MCF 10A (cell line): ENCODE measurements at places on chromosomes 2 and 18.

DNA sequence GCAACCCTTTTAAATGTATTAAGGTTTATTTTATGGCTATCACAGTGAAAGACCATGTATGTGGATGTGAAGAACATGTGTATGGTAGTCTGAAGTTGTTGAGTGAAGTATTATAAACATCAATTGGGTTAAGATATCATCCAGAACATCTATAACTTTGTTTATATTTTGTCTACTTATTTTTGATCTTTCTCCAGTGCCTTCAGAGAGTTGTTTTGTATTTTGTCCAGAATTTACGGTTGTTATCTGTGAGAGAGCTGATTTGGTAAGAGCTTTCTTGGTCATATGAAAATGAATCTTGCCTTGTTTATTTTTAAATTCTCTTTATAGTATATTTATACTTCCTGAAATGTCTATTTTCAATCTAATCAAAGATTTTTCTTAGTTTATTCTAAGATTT is 573.7 kb upstream of the POU3F3 start:
- no peak for DNase-seq
- no peaks in the 10 kb centered on the region for H3K36me3 ChIP-seq

DNA sequence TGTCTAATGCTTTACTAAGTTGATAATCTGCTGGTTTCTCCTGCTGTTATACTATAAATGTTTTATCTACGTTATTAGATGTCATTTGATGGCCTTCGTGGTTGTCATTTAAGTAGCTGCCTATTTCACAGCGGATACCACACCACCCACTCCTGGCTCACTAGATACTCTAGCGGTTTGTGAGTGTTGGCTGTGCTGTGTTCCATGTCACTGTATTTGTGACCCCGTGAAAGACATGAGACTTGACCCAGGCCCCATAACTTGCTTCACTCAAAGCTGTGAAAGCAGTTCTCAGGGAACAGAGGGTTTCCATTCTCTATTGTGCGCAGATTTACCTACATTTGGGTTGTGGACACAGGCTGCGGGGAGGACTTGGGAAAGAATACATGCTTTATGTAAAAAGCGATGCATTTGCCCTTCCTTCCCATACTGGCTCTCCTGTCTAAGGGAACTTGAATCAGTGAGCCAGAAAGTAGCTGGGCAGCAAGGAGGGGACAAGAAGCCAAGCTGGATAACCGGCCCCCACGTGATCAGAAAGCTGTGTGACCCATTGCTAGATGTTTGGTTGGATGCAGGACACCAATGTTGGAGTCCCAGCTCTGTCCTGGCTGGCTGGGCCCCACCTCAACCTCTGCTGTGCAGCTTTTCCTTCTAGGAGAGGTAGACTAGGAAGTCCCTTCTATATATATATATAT is 52.2 kb downstream of the PLB1 start:
- no peaks in the 10 kb centered on the region for H3K27me3 ChIP-seq
- no peak for DNase-seq
- peaks cover 10% of the 10 kb centered on the region for H3K4me1 ChIP-seq
- H3K36me3 ChIP-seq = no peaks in the 10 kb centered on the region
- no peak overlapping the region for H3K4me3 ChIP-seq

- H3K4me1 ChIP-seq = peaks cover 5% of the 10 kb centered on the region
- no peak overlapping the region for H3K27ac ChIP-seq
These were observed 32.5 kb upstream of the CCL20 start for GRCh38 chr2:227780981-227781615.

GRCh38 chr2:170917957-170918356 is 11.1 kb upstream of the GORASP2 start:
- no peaks in the 10 kb centered on the region for H3K36me3 ChIP-seq
- no peaks in the 10 kb centered on the region for H3K4me1 ChIP-seq
- H3K4me3 ChIP-seq = no peak overlapping the region
- no peak overlapping the region for H3K27ac ChIP-seq

DNA sequence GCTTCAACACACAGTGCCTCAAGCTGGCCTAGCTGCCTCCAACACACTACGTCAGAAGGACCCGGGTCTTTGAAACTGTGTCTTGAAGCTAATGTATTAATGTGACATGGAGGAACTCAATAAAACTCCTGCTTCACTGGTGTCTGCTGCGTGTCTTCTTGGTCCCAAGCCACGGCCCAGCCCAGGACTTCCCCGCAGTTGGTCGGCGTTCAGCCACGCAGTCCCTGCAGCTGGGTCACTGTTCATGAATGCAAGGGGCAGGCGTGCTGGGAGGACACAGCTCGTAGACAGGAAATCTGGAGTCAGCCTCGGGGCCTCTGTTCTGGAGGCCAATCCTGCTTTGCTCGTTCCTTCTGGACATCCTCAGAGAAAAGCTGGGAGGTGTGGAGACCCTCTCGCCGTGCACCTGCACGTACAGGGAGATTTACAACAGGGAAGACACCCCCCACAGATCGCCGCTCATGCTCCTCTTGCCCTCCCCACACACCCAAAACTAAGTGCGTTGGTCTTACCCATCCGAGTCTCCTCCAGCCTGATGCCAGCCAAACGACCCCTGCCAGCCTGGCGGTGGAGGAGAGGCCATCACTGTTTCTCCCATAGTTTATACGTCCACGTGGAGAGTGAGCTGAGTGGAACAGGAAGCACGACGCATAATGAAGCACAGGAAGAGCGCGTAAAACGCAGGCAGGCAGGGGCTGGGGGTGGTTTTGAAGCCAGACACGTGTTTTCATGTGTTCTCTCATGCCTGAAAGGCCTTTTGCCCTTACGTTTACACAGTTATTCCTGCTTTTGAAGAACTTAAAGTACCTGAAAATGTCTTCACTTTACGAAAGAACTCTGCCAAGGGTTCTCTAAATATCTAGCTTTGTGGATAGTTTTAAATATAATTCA is 39.7 kb downstream of the ADI1 start:
- no peak for DNase-seq
- H3K27me3 ChIP-seq = no peaks in the 10 kb centered on the region
- H3K4me3 ChIP-seq = no peak overlapping the region
- no peak overlapping the region for H3K27ac ChIP-seq

DNA sequence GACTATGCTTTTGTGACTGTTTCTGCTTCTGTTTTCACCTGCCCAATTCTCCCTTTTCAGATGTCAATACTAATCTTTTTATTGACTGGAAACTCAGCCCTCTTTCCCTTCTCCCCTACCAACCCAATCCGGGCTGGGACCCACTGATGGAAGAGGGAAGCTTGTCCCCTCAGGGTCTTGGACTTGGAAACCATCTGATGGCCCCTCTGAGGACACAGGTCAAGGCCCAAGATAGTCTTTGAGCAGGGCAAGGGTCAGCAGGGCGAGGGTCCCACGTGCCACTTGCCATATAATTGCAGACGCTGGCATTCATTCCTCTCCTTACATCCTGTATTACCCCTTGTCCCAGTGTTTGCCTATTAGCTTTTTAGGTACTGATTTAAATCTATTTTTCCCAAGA is 678.2 kb upstream of the FANCL start:
- no peaks in the 10 kb centered on the region for H3K27me3 ChIP-seq
- H3K4me1 ChIP-seq = peaks cover 13% of the 10 kb centered on the region
- no peak for DNase-seq
- H3K4me3 ChIP-seq = no peak overlapping the region

DNA sequence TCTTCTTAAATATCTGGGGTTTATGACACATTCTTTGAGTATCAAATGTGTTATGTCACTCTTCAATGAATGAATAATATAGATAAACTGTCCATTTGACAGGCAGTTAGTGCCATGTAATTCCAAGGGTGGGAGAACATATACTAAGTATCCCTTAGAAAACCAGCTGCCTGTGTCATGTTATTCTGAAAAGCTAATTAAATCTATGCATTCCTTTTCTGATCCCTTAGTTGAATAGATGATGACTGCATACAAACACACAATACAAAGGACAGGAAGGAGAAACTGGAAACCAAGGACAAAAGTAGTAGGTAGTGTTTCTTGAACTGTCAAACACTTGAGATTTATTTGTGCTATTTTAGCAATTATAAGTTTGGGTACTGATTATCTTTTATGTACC is 8.3 kb downstream of the ARHGAP28 start:
- no peak overlapping the region for H3K4me3 ChIP-seq
- peaks cover 22% of the 10 kb centered on the region for H3K4me1 ChIP-seq
- H3K36me3 ChIP-seq = no peaks in the 10 kb centered on the region
- DNase-seq = no peak
- no peaks in the 10 kb centered on the region for H3K27me3 ChIP-seq

- H3K4me1 ChIP-seq = no peaks in the 10 kb centered on the region
- H3K36me3 ChIP-seq = no peaks in the 10 kb centered on the region
- DNase-seq = no peak
- no peak overlapping the region for H3K4me3 ChIP-seq
These were observed 92.7 kb downstream of the FAM124B start for GRCh38 chr2:224309176-224309575.

GRCh38 chr2:109510136-109511028 is 103.4 kb downstream of the SEPTIN10 start:
- H3K27me3 ChIP-seq = no peaks in the 10 kb centered on the region
- H3K27ac ChIP-seq = no peak overlapping the region
- no peaks in the 10 kb centered on the region for H3K36me3 ChIP-seq
- peak; percentile 87 for DNase-seq
- H3K4me1 ChIP-seq = peaks cover 17% of the 10 kb centered on the region

DNA sequence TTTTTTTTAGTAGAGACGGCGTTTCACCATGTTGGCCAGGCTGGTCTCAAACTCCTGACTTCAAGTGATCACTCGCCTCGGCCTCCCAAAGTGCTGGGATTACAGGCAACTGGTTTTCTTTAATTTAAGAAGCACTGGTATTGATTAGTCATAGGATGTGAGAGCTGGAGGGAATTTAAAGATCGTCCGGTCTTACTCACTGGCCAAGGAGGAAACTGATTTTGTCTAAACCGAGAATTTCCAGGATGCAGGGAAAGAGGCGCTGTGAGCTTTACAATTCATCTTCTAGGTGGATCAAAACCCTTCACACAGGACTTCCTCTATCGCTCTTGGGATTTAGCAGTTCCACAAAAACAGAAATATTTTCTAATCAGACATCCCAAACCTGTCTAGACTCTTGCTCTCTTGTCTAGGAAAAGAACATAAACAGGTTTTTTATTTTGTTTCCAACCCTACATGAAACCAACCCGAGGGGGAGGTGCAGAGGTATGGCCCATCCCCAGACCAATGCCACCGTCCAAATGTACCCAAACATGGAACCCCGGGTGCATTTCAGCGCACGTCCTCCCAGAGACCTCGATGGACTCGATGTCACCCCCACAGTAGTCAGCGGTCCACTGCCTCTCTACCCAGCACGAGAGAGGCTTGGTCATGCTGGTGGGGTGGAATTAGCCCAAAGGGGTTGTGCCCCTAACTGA is 12.5 kb upstream of the TUBB6 start:
- H3K36me3 ChIP-seq = no peaks in the 10 kb centered on the region
- H3K27me3 ChIP-seq = no peaks in the 10 kb centered on the region
- H3K4me3 ChIP-seq = no peak overlapping the region

DNA sequence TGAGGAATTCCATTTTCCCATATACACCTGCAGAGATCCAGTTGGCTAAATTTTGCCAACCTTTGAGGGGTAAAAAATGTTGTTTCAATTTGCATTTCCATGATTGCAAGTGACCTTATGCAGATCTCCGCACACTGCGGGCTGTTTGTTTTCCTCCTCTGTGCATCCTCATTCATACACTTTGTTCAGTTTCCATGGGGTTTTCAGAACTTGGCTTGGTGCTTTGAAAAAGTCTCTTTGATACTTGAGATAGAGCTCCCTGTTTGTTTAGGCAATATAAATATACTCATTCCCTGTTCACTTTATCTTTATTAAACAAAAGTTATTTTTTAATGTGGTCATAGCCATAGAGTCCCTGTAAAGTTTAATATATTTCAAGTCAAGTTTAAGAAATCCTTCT is 353.1 kb downstream of the CMPK2 start:
- no peaks in the 10 kb centered on the region for H3K36me3 ChIP-seq
- H3K4me1 ChIP-seq = peaks cover 3% of the 10 kb centered on the region
- DNase-seq = no peak
- no peaks in the 10 kb centered on the region for H3K27me3 ChIP-seq

DNA sequence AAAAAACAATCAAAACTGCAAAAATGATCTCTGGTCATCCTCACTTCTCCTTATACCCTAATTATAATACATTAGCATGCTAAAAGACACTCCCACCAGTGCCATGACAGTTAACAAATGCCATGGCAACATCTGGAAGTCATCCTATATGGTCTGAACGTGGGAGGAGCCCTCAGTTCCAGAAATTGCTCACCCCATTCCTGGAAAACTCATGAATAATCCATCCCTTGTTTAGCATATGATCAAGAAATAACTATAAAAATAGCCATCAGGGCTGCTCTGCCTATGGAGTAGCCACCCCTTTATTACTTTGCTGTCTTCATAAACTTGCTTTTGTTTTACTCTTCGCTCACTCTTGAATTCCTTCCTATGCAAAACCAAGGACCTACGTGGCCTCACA is 5.7 kb upstream of the C2orf80 start:
- H3K27ac ChIP-seq = no peak overlapping the region
- H3K27me3 ChIP-seq = no peaks in the 10 kb centered on the region
- H3K4me1 ChIP-seq = no peaks in the 10 kb centered on the region
- no peak overlapping the region for H3K4me3 ChIP-seq
- H3K36me3 ChIP-seq = no peaks in the 10 kb centered on the region

- DNase-seq = peak; percentile 66
- no peaks in the 10 kb centered on the region for H3K27me3 ChIP-seq
- peaks cover 15% of the 10 kb centered on the region for H3K4me1 ChIP-seq
- H3K27ac ChIP-seq = peak overlapping the region; percentile 10
- no peak overlapping the region for H3K4me3 ChIP-seq
These were observed 3.5 kb upstream of the RHOB start for GRCh38 chr2:20443276-20443920.
